ENCODE measurements at places on chromosomes 4 and X.

DNA sequence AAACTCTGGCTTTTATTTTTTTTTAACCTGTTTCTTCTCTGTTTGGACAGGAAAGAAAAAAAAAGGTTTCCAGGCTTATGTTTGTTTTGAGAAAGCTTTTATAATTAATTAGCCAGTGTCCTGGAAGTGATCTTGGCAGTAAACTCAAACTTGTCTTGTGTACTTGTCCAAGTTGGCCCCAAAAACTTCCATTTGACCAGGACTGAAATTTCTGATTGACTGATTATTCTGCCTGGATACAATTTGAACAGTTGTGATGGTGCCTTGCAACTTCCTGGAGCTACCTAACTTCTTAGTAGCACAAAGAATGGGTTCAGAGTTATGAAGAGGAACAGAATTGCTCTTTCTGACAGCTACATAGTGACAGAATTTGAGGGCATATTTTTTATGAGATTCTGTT is 62.0 kb downstream of the SLC4A4 start:
- no peak for DNase-seq

GRCh38 chr4:133524369-133524768 is 375.3 kb downstream of the PCDH10 start:
- no peak for DNase-seq

DNA sequence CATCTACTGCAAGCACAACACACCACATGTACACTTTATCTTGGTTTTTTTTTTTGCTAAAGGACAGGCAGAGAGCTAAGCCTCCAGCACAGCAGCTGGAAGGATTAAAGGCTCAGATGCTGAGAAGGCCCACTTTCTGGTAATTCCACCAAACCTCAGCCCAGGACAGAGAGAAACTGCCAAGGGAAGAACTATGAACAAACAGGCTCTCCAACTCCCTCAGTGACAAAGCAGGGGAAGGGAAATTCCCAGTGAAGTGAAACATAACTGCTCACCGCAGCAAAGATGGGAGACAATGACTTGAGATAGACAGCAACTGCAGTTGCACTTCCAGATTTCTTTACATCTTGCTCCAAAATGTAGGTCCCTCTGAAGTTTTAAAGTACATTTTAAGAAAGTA is 4.8 kb downstream of the PROM1 start:
- DNase-seq: peak; percentile 47

DNA sequence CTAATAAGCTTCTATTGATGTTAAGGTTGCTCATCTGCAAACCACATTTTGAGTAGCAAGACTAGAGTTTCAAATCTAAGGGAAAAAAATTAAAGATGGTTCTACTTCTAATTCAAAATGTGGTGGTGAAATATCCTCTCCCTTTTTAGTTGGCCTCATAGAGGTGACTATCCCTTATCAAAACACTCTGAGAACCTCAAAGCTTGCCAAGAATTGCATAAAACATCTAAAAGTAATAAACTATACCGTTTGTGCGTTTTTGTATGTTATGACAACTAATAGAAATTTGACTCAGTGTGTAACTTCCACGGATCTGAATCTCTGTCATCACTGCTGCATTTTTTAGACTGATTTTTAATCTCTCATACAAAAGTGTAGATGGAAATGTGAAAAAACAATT is 672.8 kb upstream of the GALNT7 start:
- DNase-seq: no peak

DNA sequence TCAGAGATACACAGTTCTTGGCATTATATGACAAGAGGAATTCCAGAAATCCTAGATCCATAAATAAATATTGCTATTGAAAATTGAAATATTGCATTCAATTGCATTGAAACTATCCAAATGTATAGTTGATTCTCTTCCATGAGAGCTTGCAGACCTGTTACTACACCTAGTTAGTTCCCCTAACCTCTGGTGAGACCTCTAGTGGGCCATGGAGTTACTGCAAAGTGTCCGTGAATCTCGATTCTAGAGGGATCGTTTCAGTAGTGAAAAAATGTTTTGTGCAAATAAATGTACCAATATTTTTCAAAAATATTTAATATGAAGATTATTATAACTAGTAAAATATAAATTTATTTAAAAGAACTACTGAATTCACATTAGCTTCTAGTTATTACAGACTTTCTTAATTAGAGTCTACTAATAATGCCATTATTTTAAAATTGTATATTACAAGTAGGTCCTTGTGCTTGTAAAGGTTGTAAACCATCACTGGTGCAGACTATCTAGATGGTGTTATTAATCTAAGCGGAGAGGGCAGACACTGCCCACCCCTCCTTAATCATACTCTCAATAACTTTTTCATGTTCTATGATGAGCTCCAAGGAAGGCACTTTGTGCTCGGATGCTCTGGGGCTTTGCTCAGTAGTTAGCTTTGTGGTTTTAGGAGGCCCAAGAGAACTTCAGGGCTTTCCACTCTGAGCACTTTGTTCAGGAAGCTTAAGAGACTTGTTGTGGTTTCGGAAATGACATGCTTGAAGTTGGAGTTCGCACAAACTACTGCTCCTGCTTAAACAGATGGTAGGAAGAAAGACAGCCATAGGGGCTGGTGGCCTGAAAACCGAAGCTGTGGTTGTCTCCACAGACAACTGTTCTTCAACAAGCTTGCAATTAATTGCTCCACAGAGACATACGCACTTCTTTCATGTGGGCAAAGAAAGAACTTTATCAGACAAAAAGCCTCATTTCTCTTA is 42.8 kb downstream of the IL21 start:
- DNase-seq: peak; percentile 22

DNA sequence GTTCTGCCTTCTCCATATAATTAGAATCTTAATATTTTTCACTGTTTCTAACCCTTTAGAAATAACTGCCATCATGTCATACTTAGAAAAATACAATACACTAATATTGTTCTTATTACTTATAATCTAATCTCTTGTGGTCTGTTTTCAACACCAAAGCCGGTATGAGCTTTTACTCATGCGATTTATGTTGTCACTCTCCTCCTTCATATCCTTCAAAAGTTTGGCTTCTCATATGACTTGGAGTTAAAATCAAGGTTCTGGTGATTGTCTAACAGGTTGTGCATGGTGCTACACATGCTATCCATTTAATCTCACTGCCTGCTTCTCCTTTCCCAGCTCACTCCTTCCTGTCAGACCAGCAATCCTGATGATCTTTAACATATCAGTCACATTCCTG is 1392.9 kb downstream of the ARAP2 start:
- peak; percentile 36 for DNase-seq

- DNase-seq: no peak
These were observed 74.3 kb downstream of the CAMK2D start for GRCh38 chr4:113687067-113687718.

DNA sequence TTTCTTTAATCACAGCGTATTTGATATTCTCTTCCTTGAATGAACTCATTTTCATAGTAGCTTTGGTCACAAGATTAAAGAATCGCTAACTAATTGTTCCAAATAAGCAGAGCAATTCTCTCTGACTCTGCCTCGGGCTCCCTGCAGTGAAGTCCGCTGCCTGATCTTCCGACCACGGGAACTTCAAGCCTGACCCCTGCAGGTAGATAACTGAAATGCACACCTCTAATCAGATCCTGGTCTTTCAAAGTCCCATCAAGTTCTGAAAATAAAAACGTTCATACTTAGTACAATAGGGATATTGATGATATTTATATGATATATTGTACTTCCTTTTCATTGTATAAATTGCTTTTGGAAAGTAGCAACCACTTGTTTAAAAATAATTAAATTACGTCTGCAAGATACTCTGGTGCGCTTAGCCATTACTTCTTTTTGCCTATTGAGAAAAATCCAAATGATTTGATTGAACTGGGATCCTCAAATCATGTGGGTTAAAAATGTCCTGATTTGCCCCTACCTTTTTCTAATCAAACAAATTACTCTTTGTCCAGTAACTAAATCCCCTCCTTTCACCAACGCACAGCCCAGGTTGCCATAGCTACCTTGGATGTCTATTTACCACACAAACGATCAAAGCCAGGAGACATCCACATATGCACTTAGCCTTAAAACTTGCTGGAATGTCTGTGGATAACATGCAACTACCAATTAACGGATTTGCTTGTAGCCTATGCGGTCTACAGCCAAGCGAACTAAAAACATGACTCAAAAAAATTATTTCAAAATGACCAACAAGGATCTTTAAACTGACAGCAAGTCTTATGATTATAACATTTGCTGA is 4.2 kb downstream of the MID1 start:
- DNase-seq: no peak

DNA sequence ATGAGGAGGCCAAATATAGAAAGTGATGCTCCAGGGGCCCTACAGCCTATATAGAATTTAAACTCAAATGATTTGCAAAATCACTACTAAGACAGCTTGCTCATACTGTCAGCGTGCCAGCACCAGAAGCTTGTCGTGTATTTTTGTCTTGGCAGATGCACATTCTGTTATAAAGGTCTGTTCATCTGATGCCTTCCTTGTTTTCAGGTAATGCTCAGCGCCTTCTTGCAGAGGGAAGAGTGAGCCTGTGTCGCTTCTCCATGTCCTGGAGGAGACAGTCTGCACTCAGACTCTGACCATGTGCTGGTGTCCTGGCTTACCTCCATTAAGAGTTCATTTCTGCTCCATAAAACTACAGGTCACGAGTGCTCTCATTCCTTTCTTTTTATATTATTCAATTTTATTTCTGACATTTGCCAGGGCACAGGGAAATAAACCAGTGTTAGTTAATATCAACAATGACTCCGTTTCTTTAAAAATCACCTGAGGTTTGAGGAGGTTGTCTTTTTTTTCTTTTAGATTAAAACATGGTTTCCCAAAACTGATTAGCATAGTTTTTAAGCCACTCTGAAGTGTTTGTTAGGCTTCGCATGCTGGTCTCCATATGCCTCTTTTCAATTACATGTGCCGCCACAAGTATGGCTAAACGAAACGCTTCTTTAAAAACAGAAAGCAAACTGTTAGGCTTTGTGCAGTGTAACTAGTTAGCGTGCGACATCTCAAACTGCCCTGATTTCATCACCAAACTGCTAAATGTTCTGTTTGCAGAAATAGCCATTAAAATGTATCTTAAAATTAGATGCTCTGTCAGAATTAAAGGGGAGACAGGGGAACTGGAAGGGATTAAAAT is 215.2 kb upstream of the GK2 start:
- no peak for DNase-seq

DNA sequence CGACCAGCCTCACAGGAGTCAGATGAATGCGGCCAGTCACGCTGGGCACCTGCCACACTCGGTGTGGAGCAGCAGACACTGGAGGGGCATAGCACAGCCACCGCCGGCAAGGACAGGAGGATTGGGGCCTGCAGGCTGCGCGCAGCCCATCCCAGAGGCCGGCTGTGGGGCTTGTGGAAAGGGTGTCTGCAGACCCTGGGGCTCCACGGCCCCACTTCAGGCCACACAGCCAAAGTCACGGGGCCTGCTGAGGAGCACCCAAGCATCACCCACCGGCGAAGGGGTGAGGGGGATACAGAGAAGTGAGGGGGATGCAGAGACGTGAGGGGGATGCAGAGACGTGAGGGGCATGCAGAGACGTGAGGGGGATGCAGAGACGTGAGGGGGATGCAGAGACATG is 70.1 kb downstream of the FAM53A start:
- DNase-seq: no peak

GRCh38 chrX:23737413-23737812 is 5.7 kb downstream of the ACOT9 start:
- DNase-seq: no peak

GRCh38 chrX:68761086-68761485 is 67.7 kb upstream of the EFNB1 start:
- DNase-seq: no peak

GRCh38 chr4:86558797-86559196 is 35.3 kb upstream of the PTPN13 start:
- DNase-seq: no peak

DNA sequence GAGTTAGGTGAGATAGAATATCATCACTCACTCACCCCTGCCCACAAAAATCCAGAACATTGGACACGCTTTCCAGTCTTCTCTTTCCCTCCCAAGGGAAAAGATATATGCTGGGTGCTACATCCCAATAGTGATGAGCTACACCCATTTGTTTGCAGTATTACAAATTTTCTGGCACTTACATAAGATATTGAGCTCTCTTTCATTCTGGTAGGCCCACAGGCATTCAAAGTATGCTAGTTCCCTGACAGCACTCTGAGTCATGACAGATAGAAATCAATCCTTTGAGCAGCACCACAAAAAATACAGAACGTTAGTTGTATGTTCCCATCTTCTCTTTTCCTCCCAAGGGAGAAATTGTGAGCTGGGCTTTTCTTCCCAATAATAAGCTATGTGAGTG is 477.6 kb upstream of the GRID2 start:
- peak; percentile 41 for DNase-seq

DNA sequence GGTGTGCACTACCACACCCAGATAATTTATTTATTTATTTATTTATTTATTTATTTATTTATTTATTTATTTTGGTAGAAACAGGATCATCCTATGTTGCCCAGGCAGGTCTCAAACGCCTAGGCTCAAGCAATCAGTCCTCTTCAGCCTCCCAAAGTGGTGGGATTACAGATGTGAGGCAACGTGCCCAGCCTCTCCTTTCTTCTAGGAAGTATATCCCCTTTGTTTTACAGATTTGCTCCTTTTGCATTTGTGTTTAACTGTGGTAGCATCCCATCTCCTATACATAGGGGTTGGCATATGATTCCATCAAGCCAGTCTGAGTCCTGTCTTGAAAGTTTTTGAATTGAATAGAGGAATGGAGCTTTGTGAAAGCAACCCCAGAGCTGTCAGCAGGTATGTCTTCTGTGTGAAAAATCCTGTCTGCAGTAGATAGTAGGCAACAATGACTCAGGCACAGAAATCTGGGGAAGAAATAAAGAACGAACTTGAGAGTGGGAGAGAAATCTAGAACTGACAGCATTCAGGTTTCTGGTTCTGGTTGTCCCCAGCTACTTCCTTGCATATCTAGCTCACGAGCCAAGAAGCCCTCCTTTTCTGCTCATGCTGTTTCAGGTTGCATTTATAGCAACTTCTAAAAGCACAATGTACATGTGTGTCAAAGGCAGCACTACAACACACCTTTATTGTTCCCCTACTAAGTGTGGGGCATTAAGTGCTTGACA is 113.7 kb upstream of the LSM6 start:
- DNase-seq: no peak

DNA sequence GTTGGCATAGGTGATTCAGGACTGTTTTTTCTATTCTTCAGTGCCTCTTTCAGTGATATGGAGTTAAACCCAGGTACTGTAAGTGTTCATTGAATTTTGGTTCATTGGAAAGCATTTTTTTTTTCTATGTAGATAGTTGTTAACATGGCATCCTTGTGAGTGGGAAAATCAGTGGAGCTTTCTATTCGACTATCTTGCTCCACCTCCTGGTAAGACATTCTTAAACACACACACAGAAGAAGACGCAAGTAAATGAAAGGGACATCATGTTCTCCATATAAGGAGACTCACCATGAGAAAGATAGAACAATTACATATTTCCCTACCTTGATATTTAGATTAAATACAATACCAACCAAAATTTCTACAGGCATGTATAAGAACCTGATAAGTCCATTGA is 598.5 kb upstream of the SPANXN1 start:
- no peak for DNase-seq
